Forelimb muscle (tissue), 1 donor: ENCODE measurements at places on chromosomes 4 and X. TPM values are rescaled to one million over a fixed set of nuclear protein-coding genes. Genes with fewer than 3 reads are reported as not detected.

DNA sequence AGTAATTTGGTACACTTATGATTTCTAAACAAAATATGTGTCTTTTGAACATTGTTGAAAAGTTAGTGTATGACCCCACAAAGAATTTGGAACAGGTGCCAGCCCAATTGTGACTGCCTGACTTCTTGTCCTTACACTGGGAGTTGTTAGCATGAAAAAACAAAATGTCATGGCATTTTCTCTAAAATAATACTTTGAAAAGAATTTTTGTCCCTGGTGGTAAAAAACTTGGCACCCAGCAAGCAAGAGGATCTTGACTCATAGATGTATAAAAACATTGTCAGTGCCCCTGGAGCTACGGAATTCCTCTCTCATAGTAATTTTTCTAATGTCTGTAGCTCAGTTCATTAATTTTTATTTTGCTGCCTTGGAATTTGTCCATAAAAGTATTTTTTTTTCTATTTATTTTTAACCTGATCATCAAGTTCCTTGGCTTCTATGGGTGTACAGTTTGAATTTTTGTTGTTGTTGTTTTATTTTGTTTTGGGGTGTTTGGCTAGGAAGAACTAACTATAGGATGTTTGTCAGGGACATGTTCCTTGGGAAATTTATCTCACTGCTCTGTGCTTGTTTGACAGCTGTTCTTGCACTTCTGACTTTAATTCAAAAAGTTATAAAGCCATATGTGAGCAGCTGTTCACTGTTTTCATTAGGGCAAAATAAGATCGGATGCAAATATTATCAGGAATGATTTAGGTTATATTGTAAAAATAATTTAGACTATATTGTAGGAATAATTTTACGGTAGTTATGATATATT is 95.4 kb upstream of the NUDT6 start:
- peak; percentile 13 for DNase-seq

- DNase-seq: no peak
Measured at GRCh38 chr4:2340272-2341061, 78.0 kb downstream of the ZFYVE28 start.

- DNase-seq: no peak
Measured at GRCh38 chr4:91325495-91325894, 978.3 kb upstream of the GRID2 start.

DNA sequence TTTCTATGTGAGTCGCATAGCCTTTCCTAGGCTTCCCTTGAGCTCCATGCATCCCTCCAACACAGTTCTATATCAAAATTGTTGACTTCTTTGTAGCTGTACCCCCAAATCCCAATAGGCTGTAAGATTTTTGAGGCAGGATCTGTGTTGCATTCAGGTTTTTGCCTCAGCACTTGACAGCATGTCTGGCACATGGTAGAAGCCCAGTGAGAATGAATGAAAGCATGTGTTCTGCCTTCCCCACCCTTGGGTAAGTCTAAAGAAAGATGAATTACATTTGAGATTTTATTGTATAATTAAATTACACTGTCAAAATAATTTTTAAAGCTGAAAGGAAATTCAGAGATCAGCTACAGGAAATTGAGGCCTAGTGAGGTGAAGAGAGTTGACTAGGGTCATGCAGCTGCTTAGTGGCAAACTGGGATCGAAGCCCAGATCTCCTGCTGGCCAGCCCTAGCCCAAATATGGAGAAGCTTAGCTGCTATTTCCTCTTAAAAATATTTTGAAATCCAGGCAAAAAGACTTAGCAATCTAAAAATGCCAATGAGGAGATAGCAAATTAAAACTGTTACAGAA is 122.5 kb downstream of the SPATA18 start:
- no peak for DNase-seq

DNA sequence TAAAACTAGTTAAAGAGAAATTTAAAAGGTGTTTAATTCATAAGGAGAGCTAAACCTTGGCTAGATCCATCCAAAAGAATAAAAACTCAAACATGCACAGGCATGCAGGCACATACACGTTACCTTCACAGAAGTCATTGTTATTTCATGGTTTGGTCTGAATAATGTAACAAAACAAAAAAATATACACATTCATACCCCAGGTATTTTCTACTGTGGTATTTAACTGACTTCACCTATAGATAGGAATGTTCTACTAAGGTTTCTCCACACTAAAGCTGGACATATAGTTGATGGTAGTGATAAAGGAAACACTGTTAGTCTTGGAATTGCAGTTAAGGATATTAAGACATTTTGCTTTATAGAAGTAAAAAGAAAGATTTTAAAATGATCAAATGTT is 283.6 kb upstream of the PCDH10 start:
- DNase-seq: no peak

- DNase-seq: no peak
Measured at GRCh38 chr4:128279624-128280225, 7.9 kb downstream of the PGRMC2 start.

DNA sequence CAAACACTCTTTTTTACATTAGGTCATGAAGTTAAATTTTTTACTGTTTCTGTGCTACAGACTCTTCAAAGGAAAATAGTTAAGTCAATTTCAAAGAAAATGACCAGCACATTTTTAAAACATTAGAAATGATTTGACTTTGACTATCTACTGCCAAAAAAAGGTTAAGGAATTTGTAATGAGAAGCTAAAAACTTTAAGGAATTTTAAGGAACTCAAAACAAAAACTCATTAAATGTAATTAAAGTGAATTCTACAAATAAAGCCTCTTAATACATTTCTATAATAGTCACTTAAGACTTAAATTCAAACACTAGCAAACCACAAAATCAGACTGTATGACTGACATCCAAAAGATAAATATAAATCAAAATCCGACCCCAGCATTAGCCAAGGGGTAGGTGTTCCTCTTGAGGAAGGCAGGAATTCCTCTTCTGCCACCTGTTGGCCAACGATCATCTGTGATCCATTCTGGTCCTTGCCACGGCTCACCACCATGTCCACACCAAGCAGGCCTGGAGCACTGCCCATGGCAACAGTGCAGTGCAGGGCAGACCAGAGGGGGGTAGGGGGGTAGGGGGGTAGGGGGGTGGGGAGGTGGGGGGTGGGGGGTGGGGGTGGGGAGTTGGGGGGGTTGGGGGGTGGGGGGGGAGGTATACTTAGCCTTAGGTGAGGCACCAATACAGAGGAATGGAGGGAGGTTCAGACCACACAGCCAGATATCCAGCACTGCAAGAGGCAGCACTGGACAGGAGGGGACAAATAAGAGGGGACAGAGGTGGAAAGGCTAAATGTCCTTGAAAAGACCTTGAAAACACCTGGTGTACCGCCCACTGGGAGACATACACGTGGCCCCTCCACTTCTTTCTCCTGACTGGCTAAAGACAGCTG is 287.4 kb downstream of the CHIC1 start:
- no peak for DNase-seq

Gene HCCS
- 27.5 TPM for polyA plus RNA-seq

Gene ITIH6
- polyA plus RNA-seq: 0.77 TPM
